IPS DF 19.7 (cell line): ENCODE measurements at places on chromosomes 4 and X.
A peak's percentile ranks its signal among the peaks of the same experiment; 100 is the strongest.

DNA sequence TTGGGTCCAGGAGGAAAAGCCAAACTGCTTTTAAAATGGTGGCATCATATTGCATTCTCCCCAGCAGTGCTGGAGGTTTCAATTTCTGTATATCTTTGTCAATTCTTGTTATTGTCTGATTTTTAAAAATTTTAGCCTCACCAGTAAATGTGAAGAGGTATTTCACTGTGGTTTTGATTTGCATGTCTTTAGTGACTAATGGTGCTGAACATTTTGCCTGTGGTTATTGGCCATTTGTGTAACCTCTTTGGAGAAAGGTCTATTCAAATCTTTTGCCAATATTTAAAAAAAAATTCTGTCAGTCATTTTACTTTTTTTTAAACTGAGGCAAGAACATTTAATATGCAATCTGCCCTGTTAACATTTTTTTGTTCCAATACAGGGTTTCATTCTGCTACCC is 322.1 kb downstream of the TLL1 start:
- DNase-seq = no peak

- DNase-seq = no peak
These were observed 195.8 kb downstream of the CLCN4 start for GRCh38 chrX:10352536-10352935.

DNA sequence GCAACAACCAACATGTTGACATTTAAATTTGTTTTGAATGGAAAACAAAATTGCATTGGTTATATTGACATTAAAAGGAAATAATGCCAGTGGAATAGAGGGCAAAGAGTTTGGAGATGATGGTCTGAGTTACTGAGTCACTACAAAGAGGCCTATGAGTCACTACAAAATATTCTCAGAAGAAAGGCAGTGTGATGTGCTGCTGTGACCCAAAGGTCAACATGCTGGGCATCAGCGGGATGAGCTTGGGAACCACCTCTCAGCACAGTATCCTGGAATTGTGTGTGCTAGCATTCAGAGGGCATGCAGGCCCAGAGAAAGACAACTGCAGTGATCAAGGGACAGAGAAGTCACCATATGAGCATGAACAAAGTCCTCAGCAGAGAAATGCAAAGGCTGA is 2.8 kb downstream of the CMC4 start:
- no peak for DNase-seq

- DNase-seq = no peak
These were observed 330.5 kb downstream of the HNRNPD start for GRCh38 chr4:82043081-82043808.

GRCh38 chr4:118585015-118585414 is 100.2 kb upstream of the METTL14 start:
- no peak for DNase-seq

DNA sequence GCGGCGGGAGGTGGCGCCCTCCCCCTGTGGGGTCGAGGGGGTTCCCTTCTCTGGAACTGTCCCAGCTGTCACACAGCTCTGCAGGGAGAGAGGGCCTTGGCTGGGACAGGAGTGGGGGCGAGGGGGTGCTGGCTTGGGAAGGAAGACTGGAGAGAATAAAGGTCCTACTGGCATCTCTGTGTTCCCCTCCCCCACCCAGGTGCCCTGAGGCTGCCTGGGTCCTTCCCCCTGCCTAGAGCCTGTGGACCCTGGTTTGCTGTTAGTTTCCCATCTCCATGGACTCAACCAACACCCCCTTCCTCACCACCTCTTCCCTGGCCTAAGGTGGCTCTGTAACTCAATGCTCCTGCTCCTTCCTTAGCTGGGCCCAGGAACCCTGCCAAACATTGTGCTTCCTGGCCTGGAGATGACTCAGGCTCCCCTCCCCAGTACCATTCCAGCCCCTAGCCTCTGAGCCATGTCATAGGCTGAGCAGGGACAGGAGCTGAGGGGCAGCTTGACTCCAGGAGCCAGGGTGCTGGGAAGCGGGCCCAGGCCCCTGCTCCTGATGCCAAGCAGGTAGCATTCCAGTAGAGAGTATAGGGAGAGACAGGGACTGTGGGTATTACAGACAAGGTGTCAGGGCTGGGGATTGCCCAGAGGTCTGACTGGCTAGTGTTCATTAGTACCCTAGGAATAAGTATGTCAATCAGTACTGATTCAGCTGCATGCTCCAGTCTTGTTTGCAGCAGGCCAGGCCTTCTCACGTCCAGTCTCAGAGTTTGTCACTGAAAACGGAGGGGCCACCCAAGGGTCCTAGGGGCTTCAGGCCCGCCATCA is 100.7 kb downstream of the EFNB1 start:
- no peak for DNase-seq

- no peak for DNase-seq
These were observed 10.6 kb upstream of the INTS6L start for GRCh38 chrX:135509885-135510284.

DNA sequence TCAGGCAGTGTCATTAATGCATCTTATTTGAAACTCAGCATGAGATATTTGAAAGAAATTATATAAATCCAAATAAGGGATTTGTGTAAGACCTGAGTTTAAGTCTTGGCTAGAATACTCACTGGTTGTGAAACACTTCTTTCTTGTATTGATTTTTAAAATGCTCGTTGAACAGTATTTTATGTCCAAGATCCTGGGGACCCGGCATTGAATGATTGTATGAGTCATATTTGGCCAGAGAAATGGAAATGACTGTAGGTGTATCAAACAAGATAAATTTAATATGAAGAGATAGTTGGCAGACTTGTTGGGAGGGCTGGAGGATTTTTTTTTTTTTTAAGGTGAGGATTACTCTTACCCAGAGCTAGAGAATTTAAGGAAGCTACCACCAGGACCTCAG is 606.1 kb upstream of the CPEB2 start:
- no peak for DNase-seq

GRCh38 chr4:94216394-94216793 is 8.7 kb downstream of the SMARCAD1 start:
- DNase-seq = no peak

DNA sequence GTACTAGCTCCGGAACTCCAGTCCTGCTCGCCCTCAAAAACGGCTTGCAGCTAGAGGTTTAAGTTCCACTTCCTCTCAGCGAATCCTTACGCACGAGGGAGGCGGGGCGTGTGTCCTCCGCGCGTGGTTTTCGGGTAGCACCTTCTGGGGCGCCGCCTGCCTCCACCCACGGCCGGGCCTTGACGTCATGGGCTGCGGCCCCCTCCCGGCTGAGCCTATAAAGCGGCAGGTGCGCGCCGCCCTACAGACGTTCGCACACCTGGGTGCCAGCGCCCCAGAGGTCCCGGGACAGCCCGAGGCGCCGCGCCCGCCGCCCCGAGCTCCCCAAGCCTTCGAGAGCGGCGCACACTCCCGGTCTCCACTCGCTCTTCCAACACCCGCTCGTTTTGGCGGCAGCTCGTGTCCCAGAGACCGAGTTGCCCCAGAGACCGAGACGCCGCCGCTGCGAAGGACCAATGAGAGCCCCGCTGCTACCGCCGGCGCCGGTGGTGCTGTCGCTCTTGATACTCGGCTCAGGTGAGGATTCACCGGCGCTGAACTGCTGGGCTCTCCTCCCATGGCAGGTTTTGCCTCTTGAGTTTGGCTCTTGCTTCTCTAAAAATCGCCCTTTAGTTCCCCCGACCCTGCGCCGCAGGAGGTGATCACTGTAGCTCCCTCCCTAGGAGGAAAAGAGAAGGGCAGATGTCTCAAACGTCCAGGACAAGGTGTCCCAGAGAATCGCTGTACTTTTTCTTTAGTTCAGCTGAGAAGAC is at the start of gene AREG:
Gene AREG, plus strand, starts transcription at position 246 of the 752 bp plus-strand sequence. Its CDS starts 210 bp downstream, at position 456.
- DNase-seq = peak; percentile 42

DNA sequence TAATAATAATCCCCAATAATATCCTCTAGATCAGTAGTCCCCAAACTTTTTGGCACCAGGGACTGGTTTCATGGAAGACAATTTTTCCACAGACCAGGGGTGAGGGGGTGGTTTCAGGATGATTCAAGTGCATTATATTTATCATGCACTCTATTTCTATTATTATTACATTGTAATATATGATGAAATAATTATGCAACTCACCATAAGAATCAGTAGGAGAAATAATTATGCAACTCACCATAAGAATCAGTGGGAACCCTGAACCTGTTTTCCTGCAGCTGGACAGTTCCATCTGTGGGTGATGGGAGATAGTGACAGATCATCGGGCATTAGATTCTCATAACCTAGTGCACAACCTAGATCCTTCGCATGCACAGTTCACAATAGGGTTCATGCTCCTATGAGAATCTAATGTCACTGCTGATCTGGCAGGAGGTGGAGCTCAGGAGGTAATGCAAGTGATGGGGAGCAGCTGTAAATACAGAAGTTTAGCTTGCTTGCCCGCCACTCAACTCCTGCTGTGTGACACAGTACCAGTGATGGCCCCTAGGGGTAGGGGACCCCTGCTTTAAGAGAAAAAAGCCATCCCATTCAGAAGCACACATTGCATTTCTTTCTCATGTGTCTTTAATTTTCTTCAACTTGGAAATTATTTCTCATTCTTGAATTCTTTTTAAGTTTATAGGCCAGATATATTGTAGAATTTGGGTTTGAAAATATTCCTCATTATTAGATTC is 16.0 kb upstream of the SH3RF1 start:
- DNase-seq = no peak

DNA sequence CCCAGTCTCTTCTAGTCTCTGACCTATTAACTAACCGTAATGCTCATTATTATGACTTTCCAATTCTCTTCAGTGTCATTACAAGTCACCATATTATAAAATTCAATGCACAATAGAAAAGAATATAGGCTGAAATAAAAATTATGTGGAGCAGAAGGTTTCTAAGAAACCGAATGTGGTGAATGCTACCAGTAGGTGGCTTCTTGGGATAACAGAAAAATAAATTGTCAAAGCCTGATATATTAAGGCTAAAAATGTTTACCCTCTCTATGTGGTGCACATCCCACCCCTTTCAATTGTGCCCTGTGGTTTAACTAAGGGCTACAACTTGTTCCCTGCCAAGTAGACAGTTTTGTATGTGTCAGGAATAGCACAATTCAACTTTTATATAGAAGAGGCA is 624.6 kb upstream of the TECRL start:
- DNase-seq = no peak

DNA sequence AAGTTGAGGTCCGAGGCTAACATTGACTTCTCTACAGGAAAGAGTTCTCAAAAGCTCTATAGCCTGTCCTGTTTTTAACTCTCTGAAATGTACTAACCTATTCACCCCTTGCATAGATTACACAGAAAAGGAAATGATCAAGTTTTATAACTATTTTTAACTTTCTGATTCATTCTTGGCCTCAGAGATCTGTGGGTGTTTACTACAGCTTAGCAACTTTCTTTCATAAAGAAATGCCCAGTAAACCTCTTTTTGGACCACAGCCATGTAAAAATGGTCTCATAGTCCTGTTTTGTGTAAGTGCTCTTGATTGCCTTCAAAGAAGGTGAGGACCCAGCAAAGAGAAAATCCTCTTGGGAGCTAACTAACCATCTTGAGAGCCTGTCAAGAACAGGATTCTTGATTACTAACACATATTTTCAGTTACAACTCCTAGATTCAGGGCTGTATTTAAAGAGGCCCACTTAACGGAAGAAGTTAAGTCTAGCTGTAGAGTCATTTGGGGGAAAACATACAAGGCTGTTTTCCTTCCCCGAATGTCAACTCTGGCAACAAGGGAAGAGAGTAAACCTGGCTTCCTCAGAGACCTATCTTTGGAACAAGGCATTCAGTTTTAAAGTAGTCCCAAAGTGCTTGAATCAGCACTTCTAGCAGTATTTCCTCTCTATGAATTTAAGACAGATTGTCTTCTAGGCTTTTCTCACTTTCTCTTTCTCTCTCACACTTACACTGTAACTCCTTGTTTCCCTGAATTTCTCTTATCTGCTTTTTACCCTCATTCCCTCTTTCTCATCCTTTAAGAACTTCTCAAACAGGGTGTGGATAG is 78.2 kb downstream of the IL21 start:
- no peak for DNase-seq

- no peak for DNase-seq
These were observed 182.8 kb downstream of the GUCY2F start for GRCh38 chrX:109299091-109299490.

- no peak for DNase-seq
These were observed 772 bp downstream of the EOLA1 start for GRCh38 chrX:149541521-149542047.

DNA sequence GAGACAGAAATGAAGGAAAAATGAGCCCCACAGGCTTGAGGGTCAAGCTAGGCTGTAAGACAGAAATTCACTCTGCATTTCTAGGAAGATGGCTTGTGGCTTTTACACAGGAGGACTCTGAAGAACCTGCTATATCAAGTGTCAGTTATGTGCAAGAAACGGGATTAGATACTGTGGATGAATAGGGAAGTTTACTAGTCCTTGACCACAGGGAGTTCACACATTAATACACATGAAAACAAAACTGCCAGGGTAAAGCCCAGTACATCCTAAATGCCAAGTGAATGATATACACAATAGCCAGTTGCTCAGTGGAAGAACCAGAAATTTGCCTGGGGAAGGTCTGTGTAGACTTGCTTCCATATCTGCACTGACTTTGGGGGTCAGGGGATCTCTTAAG is 53.5 kb downstream of the TMEM131L start:
- no peak for DNase-seq

- DNase-seq = no peak
These were observed 72.0 kb downstream of the RGS12 start for GRCh38 chr4:3364634-3365314.

- no peak for DNase-seq
These were observed 37.2 kb downstream of the CXXC4 start for GRCh38 chr4:104457308-104457981.

DNA sequence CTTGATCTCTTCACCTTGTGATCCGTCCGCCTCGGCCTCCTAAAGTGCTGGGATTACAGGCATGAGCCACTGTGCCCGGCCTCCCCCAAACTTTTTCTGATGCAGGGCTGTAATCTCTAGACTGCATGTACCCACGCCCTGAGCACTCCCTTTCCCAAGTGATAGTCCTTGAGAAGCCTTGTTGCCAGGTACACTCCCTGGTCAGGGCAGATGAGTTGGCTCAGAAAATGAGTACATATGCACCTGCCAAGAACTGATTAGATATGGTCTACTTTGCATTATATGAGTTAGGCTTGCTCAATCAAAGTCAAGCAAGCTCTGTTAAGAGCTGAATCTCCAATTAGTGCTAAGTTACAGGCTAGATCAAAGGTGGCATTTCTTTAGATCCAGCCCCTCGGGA is 20.3 kb downstream of the APOO start:
- no peak for DNase-seq

- DNase-seq = no peak
These were observed 114.4 kb downstream of the SH3KBP1 start for GRCh38 chrX:19772822-19773628.

DNA sequence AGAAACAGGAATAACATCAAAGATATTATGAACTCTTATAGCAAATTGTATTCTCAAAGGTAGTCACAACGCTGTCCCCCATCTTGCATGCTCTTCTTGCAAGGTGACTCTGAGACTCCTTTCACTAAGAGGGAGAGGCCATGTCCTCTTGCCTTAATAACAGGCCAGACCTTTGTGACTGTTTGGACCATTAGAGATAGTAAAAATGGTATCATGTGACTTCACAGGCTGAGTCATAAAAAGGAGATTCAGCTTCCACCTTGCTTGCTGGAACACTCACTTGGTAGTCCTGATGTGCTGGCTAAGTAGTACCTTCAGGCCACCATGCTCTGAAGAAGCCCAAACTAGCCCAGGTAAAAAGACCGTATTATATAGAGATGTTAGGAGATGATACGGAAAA is 143.8 kb downstream of the FBXW7 start:
- DNase-seq = no peak

- DNase-seq = no peak
These were observed 30.2 kb downstream of the NEK1 start for GRCh38 chr4:169582203-169582602.
